Thoracic aorta (tissue), 2 donors: ENCODE measurements at places on chromosomes 4 and X. TPM values are rescaled to one million over a fixed set of nuclear protein-coding genes. Genes with fewer than 3 reads are reported as not detected.

Gene FHDC1
- 0.35 TPM for total RNA-seq

Gene FREM3
- 0.14 TPM for total RNA-seq

Gene LUZP4
- not detected for total RNA-seq

Gene DGKK
- not detected for total RNA-seq

Gene SPATA4
- total RNA-seq, result not detected

Gene MSX1
- total RNA-seq, result 24.6 TPM

Gene FAM133A
- 0.27 TPM for total RNA-seq

Gene AMBN
- total RNA-seq, result not detected

Gene ETDB
- not detected for total RNA-seq

Gene GYG2
- 1.5 TPM for total RNA-seq

Gene NPY1R
- total RNA-seq, result 112 TPM

Gene MAGED4
- 0.27 TPM for total RNA-seq

Gene GPRIN3
- total RNA-seq, result 9.0 TPM

Gene SPRY1
- 147 TPM for total RNA-seq

Gene RGS12
- 13.5 TPM for total RNA-seq

Gene PPP1R2C
- not detected for total RNA-seq

Gene TRIM61
- not detected for total RNA-seq

Gene SLC10A4
- 0.27 TPM for total RNA-seq

Gene GAGE12J
- not detected for total RNA-seq

Gene NAA11
- total RNA-seq, result not detected

Gene FAM53A
- 5.1 TPM for total RNA-seq

Gene DIPK2B
- 14.0 TPM for total RNA-seq

Gene EFNB1
- total RNA-seq, result 19.4 TPM

Gene UGT2B17
- total RNA-seq, result not detected

Gene ARMCX6
- 3.9 TPM for total RNA-seq

Gene ALB
- total RNA-seq, result not detected

Gene PSAPL1
- not detected for total RNA-seq

Gene FGF13
- total RNA-seq, result 18.3 TPM

Gene TMEM144
- 24.2 TPM for total RNA-seq

Gene SRPX
- 65.9 TPM for total RNA-seq

Gene PCDH7
- 331 TPM for total RNA-seq

Gene TLR6
- total RNA-seq, result 1.8 TPM

Gene TCEAL2
- 36.4 TPM for total RNA-seq

Gene SRPK3
- total RNA-seq, result 9.5 TPM
